ENCODE measurements at places on chromosomes 2 and 18.

DNA sequence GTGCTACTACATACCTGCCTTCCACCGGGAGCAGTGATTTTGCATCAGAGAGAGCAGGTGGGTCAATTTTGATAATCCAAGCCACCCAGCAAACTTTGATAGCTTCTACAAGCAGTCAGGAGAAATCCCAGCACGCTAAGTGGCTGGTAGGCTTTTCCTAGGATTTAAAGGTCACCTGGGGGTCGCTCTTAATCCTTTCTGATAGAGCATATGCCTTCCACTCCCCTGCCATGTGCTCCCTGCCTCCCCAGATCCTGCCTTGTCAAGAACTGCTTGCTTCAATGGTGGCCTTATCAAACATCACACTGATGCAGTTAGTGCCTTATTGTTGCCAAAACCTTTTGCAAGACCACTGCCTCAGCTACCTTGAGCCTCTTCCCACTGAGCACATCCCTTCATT, 462.3 kb upstream of the MEX3C start:
- DNase-seq, result no peak

- DNase-seq, result no peak
Observed at GRCh38 chr2:220670511-220670910, 901.6 kb downstream of the EPHA4 start.

DNA sequence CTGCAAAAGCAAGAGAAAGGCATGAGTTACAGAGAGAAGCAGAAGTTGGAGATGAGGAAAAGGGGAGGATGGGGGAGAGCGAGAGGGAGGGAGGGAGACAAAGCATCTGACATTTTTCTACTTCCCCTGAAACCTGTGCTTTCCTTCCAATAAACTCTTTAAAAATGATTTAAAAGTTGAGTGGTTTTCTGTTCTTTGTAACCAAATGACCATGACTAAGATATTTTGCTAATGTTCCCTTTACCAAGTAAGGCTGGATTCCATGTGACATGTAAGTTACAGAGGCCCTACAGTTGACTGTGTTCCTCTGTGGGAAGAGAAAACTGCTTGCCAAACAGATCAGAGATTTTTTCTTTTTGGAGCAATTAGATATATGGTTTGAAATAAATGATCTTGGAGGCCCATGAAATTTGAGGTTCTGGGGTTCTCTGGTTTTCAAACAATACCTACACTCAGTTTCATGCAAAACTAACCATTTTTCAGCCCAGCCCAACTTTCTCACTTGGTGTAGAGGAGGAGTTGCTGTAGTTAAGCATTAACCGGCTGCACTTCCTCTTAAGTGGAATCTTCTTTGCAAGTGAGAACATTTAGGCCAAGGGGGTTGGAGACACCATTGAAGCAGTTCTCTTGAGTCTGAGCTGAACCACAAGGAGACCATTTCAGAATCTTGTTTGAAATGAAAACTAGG, 34.5 kb downstream of the INSIG2 start:
- DNase-seq, result no peak

DNA sequence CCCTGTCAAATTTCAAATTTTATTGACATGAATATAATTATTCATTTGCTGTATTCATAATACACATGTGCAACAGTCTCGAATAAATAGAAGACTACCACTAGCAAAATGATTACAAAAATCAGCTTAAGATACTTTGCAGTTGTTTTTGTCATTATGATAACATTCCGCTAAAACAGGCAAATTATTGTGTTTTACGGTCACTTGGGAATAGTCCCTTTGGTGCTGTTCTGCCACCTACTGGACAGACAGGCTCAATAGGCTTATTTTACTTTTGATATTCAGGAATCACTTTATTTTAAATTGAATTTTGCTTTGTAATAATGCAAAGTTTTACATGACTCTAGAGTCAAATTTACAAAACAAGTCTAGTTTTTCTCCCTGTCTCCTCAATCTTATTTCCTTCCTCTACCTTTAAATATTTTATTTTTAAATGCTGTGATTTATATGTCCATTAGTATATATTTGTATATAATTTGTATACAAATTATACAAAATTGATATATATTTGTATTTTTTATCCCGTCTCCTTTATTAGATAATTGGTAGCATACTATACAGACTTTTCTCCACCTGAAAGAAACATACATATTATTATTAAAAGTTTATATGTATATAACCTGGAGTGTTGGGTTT, 456.3 kb downstream of the DLGAP1 start:
- peak; percentile 17 for DNase-seq

GRCh38 chr18:51559198-51559901, 361.9 kb upstream of the MEX3C start:
- DNase-seq, result no peak

- DNase-seq, result no peak
Observed at GRCh38 chr2:13550285-13551231, 833.8 kb downstream of the TRIB2 start.

- no peak for DNase-seq
Observed at GRCh38 chr2:208256192-208256782, 1.4 kb upstream of the IDH1 start.

GRCh38 chr18:10508591-10508990, 17.2 kb upstream of the NAPG start:
- DNase-seq, result no peak

- no peak for DNase-seq
Observed at GRCh38 chr2:142880279-142880678, 2.8 kb downstream of the KYNU start.
